Naive thymus-derived CD4-positive, alpha-beta T cell (primary cell): ENCODE measurements at places on chromosomes 5 and 9. TPM values are rescaled to one million over a fixed set of nuclear protein-coding genes. Genes with fewer than 3 reads are reported as not detected.

GRCh38 chr9:135533113-135533512 is 11.9 kb downstream of the LCN1 start:
- no peaks in the 10 kb centered on the region for H3K36me3 ChIP-seq
- no peak for DNase-seq
- H3K27ac ChIP-seq = no peak overlapping the region
- no peaks in the 10 kb centered on the region for H3K27me3 ChIP-seq
- H3K4me3 ChIP-seq = no peak overlapping the region
- no peaks in the 10 kb centered on the region for H3K4me1 ChIP-seq

DNA sequence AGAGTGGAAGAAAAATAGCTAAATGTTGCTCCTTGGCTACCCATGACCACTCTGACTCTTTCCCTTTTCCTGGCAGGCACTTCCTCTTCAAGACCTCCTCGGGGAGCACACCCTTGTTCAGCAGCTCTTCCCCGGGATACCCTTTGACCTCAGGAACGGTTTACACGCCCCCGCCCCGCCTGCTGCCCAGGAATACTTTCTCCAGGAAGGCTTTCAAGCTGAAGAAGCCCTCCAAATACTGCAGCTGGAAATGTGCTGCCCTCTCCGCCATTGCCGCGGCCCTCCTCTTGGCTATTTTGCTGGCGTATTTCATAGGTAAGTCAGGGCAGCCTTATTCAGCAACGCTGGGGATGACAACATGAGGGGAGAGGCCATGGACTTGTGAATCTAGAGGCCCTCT is 298.6 kb upstream of the WWC1 start:
- H3K4me3 ChIP-seq = no peak overlapping the region
- no peaks in the 10 kb centered on the region for H3K36me3 ChIP-seq
- DNase-seq = no peak
- no peak overlapping the region for H3K27ac ChIP-seq
- no peaks in the 10 kb centered on the region for H3K4me1 ChIP-seq

- no peaks in the 10 kb centered on the region for H3K36me3 ChIP-seq
- peaks cover 3% of the 10 kb centered on the region for H3K4me1 ChIP-seq
- H3K27ac ChIP-seq = no peak overlapping the region
Measured at GRCh38 chr9:113887436-113887835, 11.3 kb downstream of the ZNF618 start.

GRCh38 chr5:102277144-102277543 is 18.9 kb downstream of the SLCO4C1 start:
- DNase-seq = no peak
- no peak overlapping the region for H3K4me3 ChIP-seq
- H3K27ac ChIP-seq = no peak overlapping the region
- no peaks in the 10 kb centered on the region for H3K27me3 ChIP-seq
- H3K4me1 ChIP-seq = no peaks in the 10 kb centered on the region

- H3K27me3 ChIP-seq = no peaks in the 10 kb centered on the region
- no peaks in the 10 kb centered on the region for H3K36me3 ChIP-seq
- no peaks in the 10 kb centered on the region for H3K4me1 ChIP-seq
- H3K4me3 ChIP-seq = no peak overlapping the region
- no peak for DNase-seq
Measured at GRCh38 chr5:116479776-116480675, 94.6 kb downstream of the SEMA6A start.

DNA sequence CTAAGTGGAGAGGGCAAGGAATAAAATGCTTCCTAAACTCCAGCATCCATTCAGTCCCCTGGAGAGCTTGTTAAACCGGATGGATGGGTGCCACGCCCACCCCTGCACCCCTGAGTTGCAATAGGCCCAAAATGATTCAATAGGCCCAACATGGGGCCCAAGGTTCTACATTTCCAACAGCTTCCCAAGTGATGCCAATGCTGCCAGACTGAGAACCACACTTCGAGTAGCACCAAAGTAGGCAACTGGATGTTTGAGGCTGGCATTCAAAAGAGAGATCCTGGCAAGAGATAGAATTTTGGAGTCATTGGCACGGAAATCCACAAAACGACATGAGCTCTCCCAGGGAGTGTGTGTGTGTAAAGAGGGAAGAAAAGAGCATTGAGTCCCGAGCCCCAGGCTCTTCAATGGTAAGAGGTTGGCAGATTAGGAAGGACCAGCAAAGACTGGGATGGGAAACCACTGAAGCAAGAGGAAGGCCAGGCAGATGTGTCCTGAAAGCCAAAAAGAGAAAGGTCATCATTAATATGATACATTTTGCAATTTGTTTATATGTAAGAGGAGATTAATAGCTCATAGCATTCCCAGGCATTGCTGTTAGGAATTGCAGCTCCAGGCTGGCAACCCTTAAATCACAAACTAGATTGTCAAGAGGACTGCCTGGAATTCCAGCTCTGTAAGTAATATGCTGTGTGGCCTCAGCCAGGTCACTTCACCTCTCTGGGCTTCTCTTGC is 130.6 kb downstream of the KCNIP1 start:
- H3K4me1 ChIP-seq = peaks cover 10% of the 10 kb centered on the region
- no peak for DNase-seq
- H3K4me3 ChIP-seq = no peak overlapping the region
- H3K27me3 ChIP-seq = no peaks in the 10 kb centered on the region
- no peaks in the 10 kb centered on the region for H3K36me3 ChIP-seq

The ADGRV1 gene
- total RNA-seq = not detected

The PIP5KL1 gene
- 2.9 TPM for total RNA-seq
